AG04450 (cell line): ENCODE measurements at places on chromosomes 1 and 21. TPM values are rescaled to one million over a fixed set of nuclear protein-coding genes. Genes with fewer than 3 reads are reported as not detected.

- no peak for DNase-seq
Measured at GRCh38 chr1:98556521-98557158, 104.9 kb upstream of the SNX7 start.

GRCh38 chr1:8409106-8409505 is 91.2 kb downstream of the SLC45A1 start:
- no peak for DNase-seq

DNA sequence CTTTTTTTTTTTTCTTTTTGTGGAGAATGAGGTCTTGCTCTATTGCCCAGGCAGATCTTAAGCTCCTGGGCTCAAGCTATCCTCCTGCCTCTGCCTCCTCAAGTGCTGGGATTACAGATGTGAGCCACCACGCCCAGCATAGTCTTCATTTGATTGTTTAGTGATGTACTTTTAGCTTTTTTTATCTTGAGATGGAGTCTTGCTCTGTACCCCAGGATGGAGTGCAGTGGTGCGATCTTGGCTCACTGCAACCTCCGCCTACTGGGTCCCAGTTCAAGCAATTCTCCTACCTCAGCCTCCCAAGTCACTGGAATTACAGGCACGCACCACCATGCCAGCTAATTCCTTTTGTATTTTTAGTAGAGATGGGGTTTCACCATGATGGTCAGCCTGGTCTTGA is 24.0 kb upstream of the LRRC3 start:
- DNase-seq, result no peak

DNA sequence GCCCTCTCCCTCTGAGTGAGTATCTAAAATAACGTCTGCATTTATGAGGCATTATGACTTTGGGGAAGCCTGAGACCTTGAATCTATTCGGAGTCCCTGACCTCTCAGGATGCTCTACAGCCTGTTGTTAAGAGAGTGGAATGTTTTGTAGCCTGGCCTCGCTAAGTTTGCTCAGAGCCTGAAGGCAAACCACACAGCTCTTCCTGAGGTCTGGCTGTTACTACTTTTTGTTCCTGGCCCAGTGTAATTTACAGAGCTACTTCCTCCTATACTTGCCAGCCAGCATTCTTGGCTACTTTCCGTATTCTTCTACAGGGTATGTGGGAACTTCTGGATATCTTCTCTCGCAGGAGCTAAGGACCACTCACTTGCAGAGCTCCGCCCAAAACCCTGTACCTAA is 3.6 kb upstream of the ZMYM4 start:
- DNase-seq, result no peak

DNA sequence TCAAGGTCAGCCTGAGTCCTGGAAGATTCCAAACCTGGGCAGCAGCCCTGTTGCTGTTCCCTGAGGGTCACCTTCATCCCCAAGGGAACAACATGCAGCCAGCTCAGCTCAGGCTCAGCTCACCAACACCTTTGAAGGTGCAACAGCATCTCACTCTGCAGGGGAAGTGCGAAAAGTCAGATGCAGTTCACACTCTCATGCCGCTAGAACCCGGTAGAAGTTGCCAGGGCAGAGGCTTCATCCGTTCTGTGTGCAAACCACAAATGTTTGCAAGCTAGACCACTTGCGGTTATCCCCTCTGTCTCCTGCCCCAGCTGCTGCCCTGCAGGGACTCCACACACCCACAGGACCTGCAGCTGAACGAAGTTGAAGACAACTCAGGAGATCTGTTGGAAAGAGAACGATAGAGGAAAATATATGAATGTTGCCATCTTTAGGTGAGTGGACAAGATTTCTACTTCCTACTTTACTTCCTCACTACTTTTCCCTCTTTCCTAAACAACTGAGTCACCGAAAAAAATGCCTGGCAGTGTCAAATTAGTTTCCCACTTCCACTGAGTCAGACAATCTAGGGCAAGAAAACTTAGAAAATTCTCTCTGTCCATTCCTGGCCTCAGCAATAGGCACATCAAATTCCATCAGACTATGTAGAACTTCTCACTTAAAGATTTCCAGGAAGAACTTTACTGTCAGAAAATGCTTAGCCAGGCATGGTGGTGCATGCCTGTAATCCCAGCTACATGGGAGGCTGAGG is 1.8 kb upstream of the FCRL6 start:
- no peak for DNase-seq

DNA sequence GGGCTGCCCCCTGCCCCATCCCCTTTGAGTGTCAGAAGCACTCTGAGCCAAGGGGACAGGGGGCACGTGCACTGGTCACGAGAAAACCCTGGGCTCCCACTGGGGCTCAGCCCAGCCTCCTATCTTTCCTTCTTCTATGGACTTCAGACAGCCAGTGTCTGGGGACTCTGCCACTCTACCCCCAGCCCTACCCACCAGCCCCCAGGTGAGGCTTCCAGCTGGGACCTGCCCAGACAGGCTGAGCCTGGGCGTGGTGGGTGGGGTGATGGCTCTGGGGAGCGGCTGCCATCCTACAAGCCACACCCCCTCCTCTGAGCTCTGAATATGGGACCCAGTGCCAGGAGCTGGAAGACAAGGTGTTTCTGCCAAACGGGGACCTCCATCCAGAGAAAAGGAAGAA is 8.0 kb upstream of the SFN start:
- DNase-seq, result no peak

GRCh38 chr21:15010645-15011044 is 54.2 kb downstream of the NRIP1 start:
- DNase-seq, result no peak

- no peak for DNase-seq
Measured at GRCh38 chr1:173410133-173410793, 66.9 kb upstream of the PRDX6 start.

DNA sequence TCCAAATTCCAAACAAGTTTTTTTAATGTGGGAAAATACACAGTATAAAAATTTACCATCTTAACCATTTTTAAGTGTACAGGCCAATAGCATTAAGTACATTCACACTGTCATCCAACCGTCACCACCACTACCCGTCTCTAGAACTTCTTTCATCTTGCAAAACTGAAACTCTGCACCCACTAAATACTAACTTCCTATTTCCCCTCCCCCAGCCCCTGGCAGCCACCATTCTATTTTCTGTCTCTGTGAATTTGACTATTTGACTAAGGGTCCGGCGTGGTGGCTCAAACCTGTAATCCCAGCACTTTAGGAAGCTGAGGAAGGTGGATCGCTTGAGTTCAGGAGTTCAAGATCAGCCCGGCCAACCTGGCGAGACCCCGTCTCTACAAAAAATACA is 36.1 kb downstream of the CLSTN1 start:
- DNase-seq, result no peak

GRCh38 chr1:31755197-31755611 is 8.9 kb downstream of the ADGRB2 start:
- DNase-seq, result no peak

COL11A1 gene
- polyA plus RNA-seq, result 8.2 and 8.3 TPM in 2 replicates

- no peak for DNase-seq
Measured at GRCh38 chr1:47241114-47242113, 9.4 kb upstream of the TAL1 start.

- no peak for DNase-seq
Measured at GRCh38 chr1:177130451-177130945, 34.0 kb downstream of the ASTN1 start.

GRCh38 chr1:30700528-30701257 is 22.7 kb downstream of the MATN1 start:
- peak; percentile 18 for DNase-seq

CRTC2 gene
- polyA plus RNA-seq, result 12.7 and 13.8 TPM in 2 replicates

GRCh38 chr1:117301901-117302300 is 65.3 kb upstream of the MAN1A2 start:
- no peak for DNase-seq

GRCh38 chr1:116006486-116006964 is 30.2 kb downstream of the SLC22A15 start:
- DNase-seq, result no peak

DNA sequence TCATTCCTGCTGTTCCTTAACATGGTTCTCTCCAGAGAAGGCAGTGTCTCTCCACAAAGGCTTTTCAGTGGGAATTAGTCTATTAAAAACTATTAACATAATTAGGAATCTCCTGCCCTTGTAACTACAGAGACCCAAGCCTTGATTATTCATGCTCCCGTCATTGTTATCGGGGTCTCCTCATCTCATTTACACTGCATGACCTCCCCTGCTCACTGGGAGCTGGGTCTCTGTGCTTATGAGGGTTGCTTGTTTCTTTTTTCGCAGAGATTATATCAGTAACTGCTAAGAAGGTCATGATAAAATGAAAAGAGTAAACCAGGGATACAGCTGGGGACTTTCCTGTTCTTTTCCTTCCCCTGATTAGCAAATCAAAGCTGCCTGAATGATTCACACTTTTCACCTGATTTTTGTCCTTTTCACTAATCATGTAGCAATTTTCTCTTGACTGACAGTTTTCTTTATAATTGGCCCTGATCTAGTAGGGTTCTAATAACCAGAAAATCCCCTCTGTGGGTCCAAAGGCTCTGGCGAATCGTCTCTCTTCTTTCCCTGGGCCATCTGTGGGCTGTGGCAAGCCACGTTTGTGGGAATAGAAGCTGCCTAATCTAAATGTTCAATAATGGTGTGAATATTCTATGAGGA is 116.5 kb upstream of the BARHL2 start:
- no peak for DNase-seq

- no peak for DNase-seq
Measured at GRCh38 chr1:160406131-160406968, 6.0 kb downstream of the VANGL2 start.

GRCh38 chr1:204267191-204267601 is 53.4 kb upstream of the GOLT1A start:
- no peak for DNase-seq

DNA sequence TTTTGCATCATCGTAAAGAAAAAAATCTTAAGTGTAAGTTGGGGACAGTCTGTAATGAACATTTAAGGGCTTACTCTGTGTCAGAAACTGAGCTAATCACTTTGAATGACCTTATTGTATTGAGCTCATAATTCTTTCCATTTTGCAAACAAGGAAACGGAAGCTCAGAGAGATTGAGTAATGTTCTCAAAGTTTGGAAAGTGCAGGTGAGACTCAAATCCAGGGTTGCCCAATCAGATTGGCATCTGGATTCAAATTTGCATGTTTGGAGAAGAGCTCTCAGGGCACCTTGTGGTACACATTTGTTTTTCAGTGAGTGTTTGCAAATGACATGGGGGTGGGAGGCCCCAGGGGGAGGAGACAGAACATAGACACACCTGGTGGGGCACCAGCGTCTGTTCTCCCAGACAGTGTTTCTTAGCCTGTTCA is 8.0 kb downstream of the ALPL start:
- DNase-seq, result no peak

FCGR3A gene
- not detected in 2 replicates for polyA plus RNA-seq

DNA sequence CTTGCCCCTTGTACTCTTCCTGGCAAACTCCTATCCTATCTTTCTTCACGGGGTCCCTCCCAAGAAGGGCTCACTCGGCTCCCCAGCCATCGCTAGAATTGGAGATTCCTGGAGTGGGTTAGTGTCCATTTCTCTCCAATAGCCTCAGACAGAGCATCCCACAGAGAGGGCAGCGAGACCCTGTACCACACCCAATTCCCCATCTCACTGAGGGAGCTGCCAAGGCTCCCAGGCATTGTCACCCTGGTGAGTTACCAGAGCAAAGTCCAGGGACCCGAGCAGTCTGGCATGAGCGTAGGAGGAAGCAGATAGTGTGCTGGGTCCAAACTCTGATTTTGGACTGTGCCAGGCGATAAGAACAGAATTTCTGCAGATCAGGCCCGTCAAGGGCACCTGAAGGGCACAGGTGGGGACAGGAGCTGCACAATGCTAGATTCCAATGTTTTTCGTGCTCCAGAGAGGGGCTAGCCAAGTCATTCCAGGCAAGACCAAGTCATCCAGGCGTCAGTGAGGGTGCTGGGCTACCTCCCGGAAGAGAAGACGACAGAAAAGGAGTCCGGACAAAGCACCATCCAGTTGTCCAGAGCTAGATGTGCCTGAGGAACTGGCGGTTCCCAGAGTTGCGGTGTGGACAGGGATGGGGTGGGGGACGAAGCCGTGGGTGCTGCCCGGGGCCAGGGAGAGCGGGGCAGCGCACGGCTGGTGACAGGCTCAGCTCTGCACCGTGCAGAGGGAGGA is 15.3 kb downstream of the AKR7A3 start:
- no peak for DNase-seq

DNA sequence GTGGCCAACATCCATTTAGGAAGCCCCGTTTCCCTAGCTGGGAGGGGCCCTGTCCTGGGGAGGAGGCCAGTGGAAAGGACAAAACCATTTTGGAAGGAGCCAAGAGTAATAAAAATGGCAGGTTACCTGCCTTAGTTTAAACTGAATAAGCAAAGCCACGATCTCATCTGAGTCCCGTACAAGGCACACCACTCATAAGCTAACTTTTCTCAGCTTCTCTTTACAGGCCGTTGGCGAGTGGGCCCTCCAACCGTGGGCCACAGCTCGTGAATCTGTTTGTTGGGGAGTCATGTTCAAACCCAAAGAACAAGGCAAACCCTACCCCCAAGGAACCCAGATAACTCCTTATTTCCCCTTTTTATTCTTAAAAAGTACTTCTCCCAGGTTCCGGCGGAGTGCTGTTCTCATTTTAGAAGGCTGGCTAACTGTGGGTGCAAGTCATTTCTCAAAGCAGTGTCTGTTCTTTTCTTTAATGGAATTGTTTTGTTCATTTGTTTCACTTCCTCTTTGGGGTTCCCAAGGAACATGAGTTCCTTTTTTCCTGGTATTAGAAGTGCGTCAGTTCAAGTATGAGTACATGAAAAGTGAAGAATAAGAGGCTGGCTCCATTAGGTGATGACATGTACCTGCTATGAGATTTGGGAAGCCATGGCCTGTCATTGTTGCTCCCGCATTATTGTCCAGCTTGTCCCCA is 89.0 kb downstream of the PSMG1 start:
- DNase-seq, result no peak

DNA sequence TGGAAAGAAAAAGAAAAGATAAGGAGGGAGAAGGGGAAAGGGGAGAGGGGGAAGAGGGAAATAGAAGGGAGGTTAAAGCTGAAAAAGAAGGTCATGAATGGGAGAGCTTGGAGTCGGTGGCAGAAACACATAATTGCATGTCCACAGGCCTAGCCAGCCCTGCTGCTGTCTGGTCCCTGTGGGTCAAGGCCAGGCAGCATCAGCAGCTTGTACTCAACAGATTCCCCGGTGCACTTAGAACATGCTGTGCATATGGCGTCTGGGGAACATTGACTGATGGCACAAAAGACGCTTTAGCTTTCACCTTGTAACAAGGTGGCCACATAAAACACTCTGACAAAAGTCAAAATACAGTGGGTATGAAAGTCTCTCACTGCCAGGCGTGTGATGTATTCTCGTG is 25.9 kb downstream of the COG2 start:
- DNase-seq, result no peak
